ENCODE measurements at places on chromosomes 1 and 21. TPM values are rescaled to one million over a fixed set of nuclear protein-coding genes. Genes with fewer than 3 reads are reported as not detected.

The GOLPH3L gene
- 32.0 TPM for total RNA-seq

The CTSK gene
- 9.7 TPM for total RNA-seq

DNA sequence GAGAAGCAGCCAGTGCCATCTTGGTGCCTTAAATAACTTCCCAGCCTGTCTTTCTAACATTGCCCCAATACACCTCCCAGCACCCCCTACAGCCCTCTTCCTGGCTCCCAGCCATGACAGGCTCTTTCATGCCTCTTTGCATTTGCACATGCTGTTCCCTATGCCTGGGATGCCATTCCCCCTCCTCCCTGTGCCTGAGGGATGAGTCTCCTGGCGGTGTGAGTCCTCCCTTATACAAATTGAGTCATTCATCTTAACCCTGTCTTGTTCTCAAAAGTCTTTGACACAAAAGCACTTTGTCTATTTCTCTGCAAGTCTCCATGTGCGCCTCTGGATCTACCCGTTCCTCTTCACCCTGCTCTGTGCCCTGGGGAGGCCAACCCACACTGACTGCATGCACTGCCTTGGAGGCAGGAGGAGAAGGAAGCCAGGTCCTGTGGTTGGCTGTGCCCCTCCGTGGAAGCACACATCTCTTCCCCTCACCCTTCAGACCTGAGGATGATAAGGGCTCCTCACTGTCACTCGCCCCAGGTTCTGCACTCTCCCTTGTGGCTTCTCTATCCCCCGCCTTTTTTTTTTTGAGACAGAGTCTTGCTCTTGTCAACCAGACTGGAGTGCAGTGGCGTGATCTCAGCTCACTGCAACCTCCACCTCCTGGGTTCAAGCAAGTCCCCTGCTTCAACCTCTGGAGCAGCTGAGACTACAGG lies 25.1 kb downstream of the CDCP2 start:
- DNase-seq = no peak

DNA sequence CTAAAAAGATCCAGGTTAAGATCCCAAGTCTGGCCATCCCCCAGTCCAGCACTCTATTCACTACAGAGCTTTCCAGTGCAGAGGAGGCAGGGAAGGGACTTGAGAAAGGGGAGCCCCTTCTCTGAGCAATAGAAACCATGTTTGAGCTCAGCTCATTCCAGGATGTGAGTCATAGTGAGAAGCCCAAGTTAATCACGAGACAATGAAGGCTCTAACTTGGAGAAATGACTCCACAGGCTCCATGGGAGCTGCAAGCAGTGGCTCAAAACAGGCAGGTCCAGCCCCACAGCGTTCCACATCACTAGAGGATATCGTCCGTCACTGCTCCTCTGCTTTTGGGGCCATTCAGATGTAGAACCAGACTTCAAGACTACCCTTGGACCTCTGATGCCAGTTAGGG lies 59.1 kb downstream of the CAMK2N1 start:
- peak; percentile 29 for DNase-seq

The PRKCZ gene
- 12.3 TPM for total RNA-seq
